ENCODE measurements at places on chromosomes 11 and 22.
A peak's percentile ranks its signal among the peaks of the same experiment; 100 is the strongest.

- DNase-seq: no peak
Observed at GRCh38 chr11:7204778-7205177, 46.9 kb upstream of the SYT9 start.

DNA sequence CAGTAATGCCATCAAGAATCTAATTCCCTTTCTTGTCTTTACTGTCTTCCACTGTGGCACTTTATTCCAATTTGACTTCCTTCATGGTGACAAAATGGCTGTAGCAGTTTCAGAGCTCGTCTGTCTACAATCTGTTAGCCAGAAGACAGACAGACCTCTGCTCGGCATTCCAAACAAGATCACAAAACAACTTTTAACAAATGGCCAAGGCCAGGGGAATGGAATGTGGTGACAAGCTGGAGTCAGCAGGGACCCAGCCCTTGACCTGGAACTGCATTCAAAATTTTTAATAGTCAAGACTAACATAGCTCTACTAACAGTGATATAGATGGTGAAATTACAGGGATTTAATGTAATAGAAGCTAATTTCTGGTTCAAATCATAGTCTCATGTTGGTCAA, 637.2 kb downstream of the ETS1 start:
- no peak for DNase-seq

GRCh38 chr11:95547186-95547585, 242.4 kb downstream of the FAM76B start:
- no peak for DNase-seq

DNA sequence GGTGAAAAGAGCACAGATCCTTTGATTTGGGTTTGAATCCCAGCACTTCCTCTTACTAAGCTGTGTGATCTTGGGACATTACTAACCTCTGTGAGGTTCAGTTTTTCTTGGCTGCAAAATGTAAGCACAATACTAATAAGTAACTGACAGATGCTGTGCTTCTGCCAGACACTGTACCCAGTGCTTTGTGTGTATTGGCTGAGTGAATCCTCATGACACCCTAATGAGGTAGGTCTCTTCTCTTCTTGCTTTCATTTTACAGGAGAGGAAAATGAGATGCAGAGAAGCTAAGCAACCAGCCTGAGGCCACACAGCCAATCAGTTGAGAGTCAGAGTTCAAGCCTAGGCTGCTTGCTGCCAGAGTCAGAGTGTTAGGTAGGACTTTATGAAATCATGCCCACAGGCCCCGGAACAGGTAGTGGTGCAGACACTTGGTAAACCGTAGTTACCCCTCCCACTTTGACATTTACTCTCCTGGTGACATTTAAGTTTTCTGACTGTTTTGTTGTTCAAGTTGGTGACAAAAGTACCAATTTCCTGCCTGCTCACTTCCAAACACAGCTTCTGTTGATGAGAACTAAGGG, 21.2 kb downstream of the PTPRJ start:
- peak; percentile 13 for DNase-seq

DNA sequence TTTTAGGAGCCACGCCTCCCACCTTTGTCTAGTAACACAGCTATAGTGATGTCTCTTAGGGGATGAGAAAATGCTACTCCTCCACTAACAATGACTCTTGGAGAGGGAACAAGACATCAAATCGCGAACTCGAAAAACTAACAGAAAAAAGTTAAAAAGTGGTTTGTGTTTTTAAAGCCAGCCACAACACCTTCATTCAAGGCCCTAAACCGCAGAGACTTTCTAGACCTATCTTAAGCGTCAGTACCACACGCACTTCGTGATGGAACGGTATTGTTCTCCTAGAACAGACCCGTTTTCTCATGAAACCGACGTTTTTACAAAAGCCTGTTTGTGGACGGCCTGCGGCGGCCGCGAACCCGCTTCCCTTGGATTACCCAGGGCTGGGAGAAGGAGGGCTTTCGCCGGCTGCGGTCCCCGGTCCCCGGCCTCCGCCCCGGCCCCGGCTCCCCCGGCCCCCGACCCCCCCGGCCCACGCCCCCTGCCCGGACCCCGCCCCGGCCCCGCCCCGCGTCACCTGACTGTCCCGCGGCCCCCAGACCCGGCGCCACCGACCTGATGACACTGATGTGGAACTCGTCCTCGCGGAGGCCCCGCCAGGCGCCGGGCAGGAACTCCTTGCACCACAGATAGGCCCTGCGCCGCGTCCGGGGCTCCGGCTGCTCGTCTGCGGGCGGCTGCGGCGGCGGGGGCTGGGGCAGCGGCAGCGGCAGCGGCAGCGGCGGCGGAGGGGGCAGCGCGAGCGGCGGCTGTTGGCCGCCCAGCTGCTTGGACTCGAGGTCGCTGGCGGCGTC, 718 bp downstream of the CHKA start:
- DNase-seq: peak; percentile 61

DNA sequence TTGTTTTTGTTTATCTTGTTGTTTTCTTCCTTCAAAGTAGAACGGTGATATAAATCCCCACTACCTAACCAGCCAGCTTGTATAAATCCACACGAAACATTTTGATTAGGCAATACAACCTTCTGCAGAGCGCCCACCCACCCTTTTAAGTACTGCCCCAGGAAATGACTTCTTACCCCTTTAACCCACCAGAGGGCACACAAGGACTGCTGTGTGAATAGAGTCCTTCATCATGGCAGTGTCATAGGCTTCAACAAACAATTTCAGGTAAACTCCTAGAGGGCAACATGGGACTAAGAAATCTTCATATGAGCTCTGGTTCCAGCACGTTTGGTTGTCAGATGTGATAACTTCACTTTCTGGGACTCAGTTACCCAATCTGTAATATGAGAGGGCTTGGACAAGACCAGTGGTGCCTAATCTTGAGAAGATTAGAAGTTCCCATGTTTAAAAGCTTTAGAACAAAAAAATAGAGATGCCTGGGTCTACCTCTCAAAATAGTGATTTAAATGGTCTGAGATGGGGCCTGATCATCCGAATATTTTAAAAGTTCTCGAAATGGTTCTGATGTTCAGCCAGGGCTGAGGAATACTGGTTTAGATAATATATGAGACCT, 56.1 kb downstream of the PIWIL4 start:
- peak; percentile 59 for DNase-seq

GRCh38 chr11:125468025-125468424, 28.0 kb downstream of the FEZ1 start:
- no peak for DNase-seq

Data from SHP77 (cell line).